Stimulated activated CD4-positive, alpha-beta T cell treated with anti-CD3 and anti-CD28 coated beads, TNF-alpha, amount 100 ng/mL, for 4 hours (primary cell): ENCODE measurements at places on chromosomes 11 and 22.

DNA sequence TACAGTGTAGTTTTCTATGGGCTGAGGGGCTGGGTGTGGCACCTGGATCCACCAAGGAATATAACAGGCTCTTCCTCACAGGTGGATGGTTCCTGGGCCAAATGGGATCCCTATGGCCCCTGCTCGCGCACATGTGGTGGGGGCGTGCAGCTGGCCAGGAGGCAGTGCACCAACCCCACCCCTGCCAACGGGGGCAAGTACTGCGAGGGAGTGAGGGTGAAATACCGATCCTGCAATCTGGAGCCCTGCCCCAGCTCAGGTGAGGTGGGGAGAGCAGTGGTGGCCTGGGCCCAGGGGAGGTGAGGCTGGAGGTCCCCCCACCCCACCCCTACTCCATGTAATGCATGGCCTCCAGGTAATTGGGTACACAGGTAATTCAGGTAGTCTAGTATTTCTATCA lies 20.7 kb downstream of the ADAMTS15 start:
- DNase-seq = no peak

GRCh38 chr11:114678125-114679036 lies at the start of gene NXPE2:
Gene NXPE2 (plus strand): TSS chr11:114678527. CDS start chr11:114678576, 49 bp downstream.
- no peak for DNase-seq

DNA sequence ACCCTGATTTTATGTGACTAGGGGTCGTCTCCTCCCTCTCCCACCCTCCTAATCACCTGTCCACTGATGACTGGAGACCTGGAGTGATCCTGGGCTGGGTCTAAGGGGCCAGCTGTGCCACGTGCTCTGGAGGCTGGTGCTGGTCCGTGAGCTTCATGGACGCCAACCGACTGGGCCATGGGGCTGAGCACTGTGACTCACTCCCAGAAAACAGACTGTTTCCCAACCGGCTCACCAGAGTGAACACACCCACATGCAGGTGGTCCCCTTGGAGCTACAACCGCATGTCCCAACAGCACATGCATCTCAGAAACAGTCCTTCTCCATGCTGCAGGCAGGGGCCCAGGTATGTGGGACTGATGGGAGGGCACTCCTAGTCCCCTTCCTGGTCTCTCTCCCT lies 14.0 kb upstream of the LMO1 start:
- DNase-seq = no peak

DNA sequence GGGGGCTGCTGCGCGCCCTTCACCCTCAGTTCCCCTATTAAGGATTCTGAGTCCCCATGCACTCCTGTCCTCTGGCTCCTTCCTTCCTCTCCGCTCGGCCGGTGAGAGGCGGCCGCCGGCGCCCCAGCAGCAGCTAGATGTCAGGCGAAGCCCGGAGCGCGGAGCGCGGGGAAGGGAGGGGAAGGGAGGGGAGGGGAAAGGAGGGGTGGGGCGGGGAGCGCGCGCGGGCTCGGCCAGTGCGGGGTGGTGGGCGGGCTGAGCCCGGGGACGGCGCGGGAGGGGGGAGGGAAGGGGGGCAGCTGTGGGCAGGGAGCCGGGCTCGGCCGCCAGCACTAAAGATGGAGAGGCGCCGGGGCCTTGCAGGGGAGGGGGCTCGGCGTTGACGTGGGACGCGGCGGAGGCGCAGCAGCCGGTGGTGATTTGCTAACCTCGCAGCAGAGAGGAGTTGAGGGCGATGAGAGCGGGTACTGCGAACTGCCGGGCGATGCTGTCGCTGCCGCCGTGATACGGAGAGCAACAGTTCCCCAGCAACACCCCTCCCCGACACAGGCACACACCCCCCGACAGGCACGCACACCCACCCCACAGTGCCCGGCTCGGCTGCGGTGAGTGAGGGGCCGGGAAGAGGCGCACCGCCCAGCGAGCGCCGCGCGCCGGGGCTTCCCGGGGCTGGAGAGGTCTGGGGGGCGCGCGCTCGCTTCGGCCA lies at the start of gene ZBTB16:
Gene ZBTB16, plus strand, starts transcription at position 434 of the 706 bp plus-strand sequence. CDS start 3,590 bp downstream, outside the sequence.
- peak; percentile 38 for DNase-seq

DNA sequence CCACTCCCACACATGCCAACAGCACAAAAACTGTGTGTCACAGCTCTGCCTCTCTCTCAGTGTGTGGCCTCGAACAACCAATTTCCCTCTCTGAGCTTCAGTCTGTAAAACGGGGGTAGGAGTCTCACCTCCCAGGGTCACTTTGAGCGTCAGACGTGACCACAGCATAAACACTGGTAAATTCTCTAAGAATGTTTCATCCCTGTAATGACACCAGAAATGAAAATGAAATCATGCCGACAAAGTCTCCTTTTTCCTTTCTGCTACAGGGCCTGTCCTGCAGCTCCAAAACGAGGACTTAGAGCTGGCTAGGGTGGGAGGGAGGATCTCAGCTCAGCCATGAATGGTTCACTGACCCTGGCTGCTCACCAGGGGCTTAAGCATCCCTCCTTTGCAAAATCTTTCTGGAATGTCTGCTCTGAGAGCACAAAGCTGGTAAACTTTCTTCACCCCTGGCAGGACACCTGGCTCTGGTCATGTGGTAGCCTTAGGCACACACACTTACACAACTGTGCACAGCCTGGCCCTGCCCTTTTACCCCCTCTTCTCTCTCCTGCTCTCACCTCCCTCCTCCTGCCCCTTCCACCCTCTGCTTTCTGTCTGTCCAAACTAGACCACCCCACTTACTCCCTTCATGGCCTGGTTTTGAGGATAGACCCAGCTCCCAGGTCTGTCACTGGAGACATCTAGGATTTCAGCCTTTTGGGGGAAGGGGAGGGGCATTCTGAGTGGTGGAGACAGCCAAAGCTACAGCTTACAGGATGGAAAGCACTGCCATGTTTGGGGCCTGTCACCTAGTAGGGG lies 12.3 kb upstream of the TSKU start:
- no peak for DNase-seq

GRCh38 chr11:23502826-23503225 lies 642.6 kb upstream of the CCDC179 start:
- DNase-seq = no peak

- DNase-seq = no peak
These were observed 47.2 kb downstream of the PIWIL3 start for GRCh38 chr22:24727218-24727851.

DNA sequence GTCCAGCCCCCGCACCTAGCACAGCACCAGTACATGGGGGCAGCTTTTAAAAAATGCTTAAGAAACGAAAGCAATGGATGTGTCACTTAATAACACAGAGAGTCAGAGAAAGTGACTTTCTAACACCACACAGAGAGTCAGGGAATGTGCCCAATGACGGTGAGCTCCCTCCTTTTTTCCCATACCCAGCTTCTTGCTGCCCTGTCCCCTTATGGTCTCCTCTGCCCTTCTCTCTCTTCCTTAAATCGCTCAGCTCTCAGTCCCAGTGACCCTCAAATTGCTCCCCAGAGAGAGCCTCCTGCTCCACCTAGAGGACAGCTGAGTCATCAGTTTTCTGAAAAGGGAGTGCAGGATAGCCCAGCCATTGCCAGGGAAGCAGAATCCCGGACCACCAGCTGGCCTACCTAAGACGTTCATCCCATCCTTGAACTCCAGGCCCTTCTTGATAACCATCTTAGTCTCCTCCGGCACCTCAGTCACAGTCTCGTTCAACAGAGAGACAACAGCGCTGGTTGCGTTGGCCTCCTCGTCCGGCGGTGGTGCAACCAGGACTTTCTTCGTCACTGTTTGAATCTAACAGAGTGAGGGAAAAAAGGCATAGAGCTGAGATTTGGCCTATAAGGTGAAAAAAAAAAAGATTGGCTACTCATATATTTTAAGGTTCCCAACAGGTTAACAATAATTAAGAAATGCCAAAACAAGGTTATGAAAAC lies 113.5 kb downstream of the SLC1A2 start:
- no peak for DNase-seq

GRCh38 chr11:24574461-24574860 lies 77.6 kb downstream of the LUZP2 start:
- DNase-seq = no peak

GRCh38 chr11:123251657-123252344 lies 56.8 kb upstream of the CLMP start:
- no peak for DNase-seq

DNA sequence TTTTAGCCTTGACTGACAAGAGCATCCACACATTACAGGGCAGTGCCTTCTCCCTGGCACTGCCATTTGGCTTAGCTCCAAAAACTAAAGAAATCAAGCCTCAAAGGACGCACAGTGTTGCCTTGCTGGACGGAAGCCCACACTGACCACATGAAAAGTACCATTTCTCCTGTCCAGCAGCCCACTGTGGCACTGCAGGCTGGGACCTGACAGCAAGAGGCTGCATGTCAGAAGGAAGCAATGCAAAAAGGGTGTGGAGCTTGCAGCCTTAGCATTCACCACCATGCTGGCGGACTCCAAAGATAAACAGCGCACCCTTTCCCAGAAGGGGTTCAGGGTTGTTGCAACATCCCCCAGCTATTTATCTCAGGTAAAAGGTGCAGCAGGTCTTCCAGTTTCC lies 109.3 kb upstream of the BMAL1 start:
- no peak for DNase-seq

DNA sequence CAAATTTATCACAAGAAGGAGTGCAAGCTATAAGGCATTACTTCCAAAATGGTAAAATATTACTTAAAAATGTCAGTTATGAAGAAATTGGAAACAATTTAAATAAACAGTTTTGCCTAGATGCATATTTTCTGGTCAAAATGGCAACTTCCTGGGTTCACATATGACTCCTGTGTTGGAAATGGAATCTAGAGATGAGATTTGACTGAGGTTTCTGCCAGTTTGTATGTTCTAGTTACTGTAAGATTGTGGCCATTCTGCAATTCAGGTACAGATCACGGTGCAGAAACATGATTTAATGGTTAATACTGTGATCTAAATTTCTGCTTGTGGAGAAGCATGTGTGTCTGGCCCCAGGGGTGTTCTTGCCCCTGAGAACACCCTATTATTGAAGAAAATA lies 3.4 kb upstream of the OR4C6 start:
- no peak for DNase-seq

DNA sequence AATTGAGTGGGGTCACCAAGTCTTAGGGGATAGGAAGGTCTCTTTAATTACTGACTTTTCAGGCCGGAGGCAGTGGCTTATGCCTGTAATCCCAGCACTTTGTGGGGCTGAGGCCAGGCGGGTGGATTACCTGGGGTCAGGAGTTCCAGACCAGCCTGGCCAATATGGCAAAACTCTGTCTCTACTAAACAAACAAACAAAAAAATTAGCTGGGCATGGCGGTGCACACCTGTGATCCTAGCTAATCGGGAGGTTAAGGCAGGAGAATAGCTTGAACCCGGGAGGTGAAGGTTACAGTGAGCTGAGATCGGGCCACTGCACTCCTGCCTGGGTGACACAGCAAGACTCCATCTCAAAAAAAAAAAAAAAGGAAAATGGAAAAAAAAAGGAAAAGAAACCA lies 1.8 kb upstream of the FANCF start:
- DNase-seq = no peak

- no peak for DNase-seq
These were observed 52.2 kb downstream of the FEZ1 start for GRCh38 chr11:125443767-125444311.

GRCh38 chr22:18069041-18069440 lies 8.7 kb upstream of the PEX26 start:
- no peak for DNase-seq

GRCh38 chr22:23404689-23405365 lies 175.3 kb downstream of the IGLL1 start:
- no peak for DNase-seq

GRCh38 chr11:68542617-68543016 lies 82.1 kb downstream of the PPP6R3 start:
- DNase-seq = no peak

- DNase-seq = no peak
These were observed 51.7 kb downstream of the TECTA start for GRCh38 chr11:121152764-121153163.

DNA sequence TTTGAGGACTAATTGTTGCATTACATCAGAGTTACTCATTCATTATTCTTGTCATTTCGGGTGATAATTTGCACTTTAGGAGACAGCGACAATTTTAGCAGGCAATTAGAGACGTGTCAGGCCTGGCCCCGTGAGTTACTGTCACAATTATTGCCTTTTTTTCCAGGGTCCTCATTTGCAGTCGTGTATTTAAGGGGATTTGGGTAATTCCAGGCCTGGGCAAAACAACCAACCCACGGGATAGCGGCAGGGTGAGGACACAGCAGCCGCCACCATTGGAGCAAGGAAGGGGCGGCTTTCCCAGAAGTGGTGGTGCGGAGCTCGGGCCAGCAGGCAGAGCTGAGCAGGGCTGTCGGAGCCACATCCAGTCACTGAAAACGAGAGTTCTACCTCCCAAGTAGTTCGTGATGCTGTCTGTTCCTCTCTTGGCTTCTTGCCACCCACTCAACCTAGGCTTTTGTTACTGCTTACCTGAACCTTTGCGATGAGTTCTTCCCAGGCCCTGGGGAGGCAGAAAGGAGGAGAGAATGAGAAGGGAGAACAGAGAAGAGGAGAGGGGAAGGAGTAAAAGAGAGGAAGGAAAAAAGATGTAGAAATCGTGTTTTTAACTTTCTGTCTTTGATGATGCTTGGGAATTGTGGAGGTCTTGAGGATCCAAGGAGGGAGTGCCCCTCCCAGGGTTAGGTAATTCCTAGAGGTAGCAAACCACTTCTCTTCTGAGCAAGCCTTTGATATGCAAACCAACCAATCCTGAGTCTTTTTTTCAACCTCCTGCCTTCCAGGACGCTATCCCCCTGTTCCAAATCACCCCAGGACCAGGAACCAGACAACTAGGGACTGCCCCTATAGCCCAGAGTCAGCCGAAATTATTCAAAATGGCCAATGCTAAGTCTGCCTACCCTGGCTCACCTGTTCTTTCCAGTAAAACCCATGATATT lies 236.1 kb downstream of the MIAT start:
- DNase-seq = no peak

GRCh38 chr11:121717296-121717695 lies 264.5 kb upstream of the SORL1-AS1 start:
- no peak for DNase-seq

- no peak for DNase-seq
These were observed 145.7 kb upstream of the NECTIN1 start for GRCh38 chr11:119874660-119875238.
